Activated CD8-positive, alpha-beta memory T cell treated with anti-CD3 and anti-CD28 coated beads, Interleukin-2, amount 10 ng/mL, durations not matched to agents 7 days and 5 days (primary cell): ENCODE measurements at places on chromosomes 12 and 14. TPM values are rescaled to one million over a fixed set of nuclear protein-coding genes. Genes with fewer than 3 reads are reported as not detected.

DDX54 gene
- 71.5 TPM for total RNA-seq

C12orf57 gene
- total RNA-seq, result 120 TPM

- peaks cover 23% of the 10 kb centered on the region for H3K27me3 ChIP-seq
- no peak for DNase-seq
- no peaks in the 10 kb centered on the region for H3K4me1 ChIP-seq
Observed at GRCh38 chr14:74636424-74637177, 24.6 kb upstream of the LTBP2 start.

DNA sequence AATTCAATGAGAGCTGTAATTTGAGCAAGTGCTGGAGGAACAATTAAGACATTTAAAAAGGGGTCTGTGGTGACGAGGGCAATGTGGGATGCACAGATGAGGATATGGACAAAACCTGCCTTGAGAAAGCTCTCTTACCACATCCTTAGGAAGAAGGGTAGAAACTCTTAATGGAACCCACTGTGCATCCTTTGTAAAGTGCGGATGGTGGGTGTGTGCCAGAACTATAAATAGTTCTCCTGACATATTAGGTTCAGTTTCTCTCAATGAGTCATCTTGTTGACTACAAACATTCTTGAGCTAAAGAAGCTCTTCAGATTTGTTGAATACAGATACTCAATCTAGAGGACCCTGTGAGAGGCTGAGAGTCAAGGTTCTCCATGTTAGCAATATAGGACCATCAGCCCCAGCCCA, 106.1 kb upstream of the ANO4 start:
- H3K4me1 ChIP-seq, result no peaks in the 10 kb centered on the region
- DNase-seq, result no peak
- H3K36me3 ChIP-seq, result no peaks in the 10 kb centered on the region
- no peak overlapping the region for H3K4me3 ChIP-seq

DNA sequence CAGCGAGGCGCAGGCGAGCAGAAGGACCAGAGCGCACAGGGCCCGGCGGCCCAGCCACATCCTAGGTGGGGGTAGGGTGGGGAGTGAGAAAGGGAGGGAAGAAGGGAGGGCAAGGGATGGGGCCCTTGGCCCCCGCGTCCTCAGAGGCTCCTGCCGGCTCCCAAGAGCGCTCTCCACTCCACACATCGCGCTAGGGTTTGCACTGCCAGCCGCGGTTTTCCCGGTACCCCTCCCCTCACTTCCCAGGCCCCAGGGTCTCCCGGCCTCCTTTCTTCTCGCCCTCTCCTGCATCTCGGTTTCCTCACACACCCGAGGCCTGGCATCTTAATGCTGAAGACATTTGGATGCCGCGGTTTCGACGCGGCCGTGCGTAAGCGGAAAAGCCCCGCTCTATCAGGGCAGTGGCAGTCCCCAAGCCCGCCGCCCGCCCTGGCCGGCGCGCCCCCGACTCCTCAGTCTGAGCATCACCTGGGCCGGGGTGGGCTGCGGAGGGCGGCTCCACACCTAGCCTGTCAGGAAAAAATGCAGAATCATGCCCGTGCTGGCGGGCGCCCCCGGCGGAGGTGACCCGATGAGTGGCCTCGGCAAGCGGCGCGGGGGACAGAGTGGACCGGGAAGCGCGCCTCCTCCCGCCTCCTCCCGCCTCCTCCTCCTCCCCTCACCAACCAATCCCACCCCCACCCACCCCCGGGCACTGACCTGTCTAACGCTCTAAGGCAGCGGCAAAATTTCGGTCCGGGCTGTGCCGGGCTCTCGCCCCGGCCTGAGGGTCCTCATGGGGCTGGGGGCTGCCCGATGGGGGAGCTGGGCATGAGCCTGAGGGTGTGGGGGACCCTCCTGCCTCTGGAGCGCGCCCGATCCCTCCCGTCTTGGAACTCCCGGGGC, 686 bp downstream of the B4GALNT1 start:
- peaks cover 12% of the 10 kb centered on the region for H3K4me1 ChIP-seq
- peak overlapping the region; percentile 53 for H3K4me3 ChIP-seq
- peaks cover 63% of the 10 kb centered on the region for H3K27me3 ChIP-seq

- peaks cover 6% of the 10 kb centered on the region for H3K36me3 ChIP-seq
- no peak overlapping the region for H3K4me3 ChIP-seq
- peaks cover 66% of the 10 kb centered on the region for H3K27me3 ChIP-seq
- no peak for DNase-seq
- H3K27ac ChIP-seq, result no peak overlapping the region
Observed at GRCh38 chr14:72600551-72601330, 293.2 kb downstream of the DPF3 start.

DNA sequence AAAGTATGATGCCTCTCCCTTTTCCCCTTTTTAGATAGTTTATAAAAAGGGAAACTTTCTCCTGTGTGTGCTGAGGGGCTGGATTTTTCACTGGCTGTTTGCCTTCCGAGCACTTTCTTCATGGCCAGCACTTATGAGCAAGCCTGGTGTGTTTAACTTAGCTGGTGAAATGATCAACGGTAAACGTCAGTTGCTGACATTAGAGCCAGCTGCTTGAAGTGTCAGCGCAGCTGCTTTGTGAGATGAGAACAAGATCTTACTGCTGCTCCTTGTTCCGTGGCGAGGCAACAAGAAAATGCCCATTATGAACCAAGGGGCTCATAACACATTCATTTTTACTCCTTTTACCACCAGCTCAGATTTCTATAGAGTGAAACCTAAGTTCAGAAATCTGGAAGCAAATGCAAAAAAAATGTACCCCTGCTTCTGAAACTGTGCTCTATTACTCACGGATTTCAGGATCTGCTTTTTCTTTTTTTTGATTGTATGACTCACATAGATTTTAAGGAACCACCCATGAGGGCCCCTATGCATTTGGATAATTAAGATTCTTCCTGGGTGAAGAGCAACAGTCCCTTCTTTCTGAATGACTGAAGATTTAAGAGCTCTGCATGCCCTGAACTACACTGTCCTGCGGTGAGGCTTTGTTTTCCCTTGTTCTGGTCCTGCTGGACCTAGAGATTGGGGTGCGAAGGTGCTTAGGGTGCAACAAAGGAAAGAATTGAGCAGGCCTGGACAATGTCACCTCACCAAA, 74.3 kb upstream of the CPM start:
- H3K4me1 ChIP-seq, result no peaks in the 10 kb centered on the region
- H3K27me3 ChIP-seq, result peaks cover 36% of the 10 kb centered on the region
- no peaks in the 10 kb centered on the region for H3K36me3 ChIP-seq
- no peak overlapping the region for H3K27ac ChIP-seq
- no peak for DNase-seq

- no peak for DNase-seq
- H3K27ac ChIP-seq, result no peak overlapping the region
- no peaks in the 10 kb centered on the region for H3K4me1 ChIP-seq
- H3K27me3 ChIP-seq, result peaks cover 4% of the 10 kb centered on the region
- H3K4me3 ChIP-seq, result no peak overlapping the region
Observed at GRCh38 chr12:107485731-107486130, 199.9 kb upstream of the PWP1 start.

DNA sequence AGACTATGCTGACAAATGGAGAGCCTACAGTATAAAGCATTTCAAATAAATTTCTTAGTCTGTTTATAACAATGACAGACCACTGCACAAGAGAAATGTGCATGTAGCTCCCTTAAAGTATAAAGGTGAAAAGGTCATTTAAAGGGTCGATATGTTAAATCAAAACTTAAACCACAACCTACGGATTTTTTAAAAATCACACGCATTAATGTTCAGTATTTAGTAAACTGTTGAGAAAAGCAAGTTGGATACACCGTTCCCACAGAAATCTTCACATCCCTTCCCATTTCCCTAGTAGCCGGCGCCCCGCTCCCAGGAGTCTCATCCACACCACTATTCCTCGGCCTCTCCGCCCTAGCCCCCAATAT, 614 bp downstream of the FKBP3 start:
- H3K4me1 ChIP-seq, result peaks cover 30% of the 10 kb centered on the region
- H3K4me3 ChIP-seq, result peak overlapping the region; percentile 95
- no peak for DNase-seq
- H3K27me3 ChIP-seq, result no peaks in the 10 kb centered on the region
